Calu3 (cell line): ENCODE measurements at places on chromosomes 7 and 10.

- no peak for DNase-seq
These were observed 1.8 kb downstream of the SLC12A9 start for GRCh38 chr7:100854146-100854895.

DNA sequence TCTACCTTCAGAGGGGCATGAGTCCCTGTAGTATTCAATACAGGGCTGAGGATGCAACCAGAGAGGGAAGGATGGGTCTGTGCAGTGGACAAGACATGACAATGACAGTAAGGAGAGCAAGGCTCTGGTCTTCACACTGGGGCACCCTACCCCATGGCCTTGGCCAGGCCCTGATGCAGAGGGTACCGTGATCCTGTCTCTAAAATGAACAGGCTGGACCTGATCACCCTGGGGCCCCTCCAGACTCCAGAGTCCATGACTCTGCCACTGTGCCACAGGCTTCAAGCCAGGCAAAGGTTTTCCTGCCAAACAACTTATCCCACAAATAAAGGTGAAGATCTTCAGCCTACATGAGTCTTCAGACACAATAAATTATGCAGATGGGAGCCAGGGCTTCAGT, 4.9 kb downstream of the MAT1A start:
- no peak for DNase-seq

GRCh38 chr10:10685566-10685965, 332.1 kb upstream of the CELF2 start:
- DNase-seq, result no peak

- DNase-seq, result no peak
These were observed 280.9 kb upstream of the AKR1E2 start for GRCh38 chr10:4545062-4545461.

DNA sequence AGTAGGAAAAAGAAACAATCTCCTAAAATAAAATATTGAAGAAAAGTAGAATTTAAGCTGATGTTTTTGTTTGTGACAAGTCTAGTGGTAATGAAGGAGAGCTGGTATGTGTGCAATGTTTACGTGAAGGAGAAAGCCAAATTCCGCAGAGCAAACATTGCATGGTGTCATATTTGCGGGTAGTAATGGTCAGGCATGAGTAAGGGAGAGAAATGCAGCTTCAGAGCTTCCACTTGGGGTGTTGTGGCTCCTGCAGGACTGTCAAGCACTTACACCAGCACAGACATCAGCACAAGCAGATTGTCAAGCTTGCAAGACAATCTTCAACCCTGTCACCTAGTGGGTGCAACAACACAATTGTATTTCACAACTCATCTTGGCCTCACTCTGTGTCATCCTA, 136.5 kb upstream of the ETV1 start:
- no peak for DNase-seq

DNA sequence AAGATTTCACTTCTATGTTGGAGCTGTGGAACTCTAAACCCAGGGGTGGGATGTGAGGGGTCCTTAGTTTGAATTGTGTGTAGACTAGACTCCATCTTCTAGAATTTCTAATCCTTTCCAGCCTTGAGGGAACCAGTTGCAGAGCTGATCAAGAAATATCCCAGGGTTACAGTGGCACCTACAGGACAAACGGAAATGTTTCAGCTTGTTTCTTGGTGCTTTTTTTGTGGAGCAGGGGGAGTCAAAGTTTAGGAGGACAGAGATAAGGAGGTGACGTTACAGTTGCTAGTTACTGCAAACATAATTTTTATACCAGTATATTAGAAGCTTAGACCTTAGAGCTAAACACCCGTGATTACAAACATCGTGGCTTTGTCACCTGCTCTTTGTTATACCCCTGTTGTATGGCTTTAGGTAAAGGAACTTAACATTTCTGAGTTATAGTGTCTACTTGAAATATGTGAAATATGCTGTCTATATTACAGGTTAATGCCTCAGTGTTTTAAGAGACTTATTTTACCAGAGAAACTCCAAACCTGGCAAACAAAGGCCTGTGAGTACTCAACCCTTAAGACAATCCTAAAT, 84.5 kb upstream of the DYNC1I1 start:
- DNase-seq, result peak; percentile 35

GRCh38 chr10:110852947-110853346, 18.8 kb upstream of the PDCD4 start:
- no peak for DNase-seq

DNA sequence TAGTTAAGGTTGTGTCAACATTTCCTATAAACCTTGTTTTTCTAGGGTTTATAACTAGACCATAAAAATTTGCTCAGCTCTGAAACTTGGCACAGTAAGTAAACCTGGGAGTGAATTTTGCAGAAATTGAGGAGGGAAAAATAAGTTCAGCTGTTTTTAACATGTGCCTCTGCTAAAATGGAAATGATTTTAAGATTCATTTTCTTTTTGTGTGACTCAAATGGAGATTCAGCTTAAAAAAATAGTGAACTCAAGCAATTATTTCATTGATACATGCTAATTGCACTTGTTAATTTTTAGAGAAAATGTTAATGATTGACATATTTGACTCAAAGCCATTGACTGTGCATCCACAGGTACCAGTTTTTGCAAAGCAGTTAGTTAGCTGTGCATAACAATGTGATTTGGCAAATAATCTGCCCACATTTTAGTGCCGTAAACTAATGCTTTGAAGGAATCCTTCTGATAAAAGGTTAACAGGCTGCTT, 68.5 kb upstream of the ZNF438 start:
- DNase-seq, result no peak

DNA sequence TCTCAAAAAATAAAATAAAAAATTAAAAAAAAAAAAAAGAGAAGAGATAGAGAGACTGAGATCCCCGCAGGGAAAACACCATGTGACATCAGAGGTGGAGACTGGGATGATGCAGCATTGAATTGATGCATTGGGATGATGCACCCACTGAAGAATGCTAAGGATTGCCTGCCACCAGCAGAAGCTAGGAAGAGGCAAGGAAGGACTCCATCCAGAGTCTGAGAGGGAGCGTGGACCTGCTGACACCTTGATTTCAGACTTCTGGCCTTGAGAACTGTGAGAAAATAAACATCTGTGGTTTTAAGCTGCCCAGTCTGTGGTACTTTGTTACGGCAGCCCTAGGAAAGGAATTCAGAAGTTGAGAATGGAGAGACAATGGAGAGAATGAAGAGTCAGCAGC, 89.8 kb upstream of the PRPS1L1 start:
- DNase-seq, result no peak

- DNase-seq, result no peak
These were observed 7.6 kb upstream of the TMEM236 start for GRCh38 chr10:17744341-17744861.

DNA sequence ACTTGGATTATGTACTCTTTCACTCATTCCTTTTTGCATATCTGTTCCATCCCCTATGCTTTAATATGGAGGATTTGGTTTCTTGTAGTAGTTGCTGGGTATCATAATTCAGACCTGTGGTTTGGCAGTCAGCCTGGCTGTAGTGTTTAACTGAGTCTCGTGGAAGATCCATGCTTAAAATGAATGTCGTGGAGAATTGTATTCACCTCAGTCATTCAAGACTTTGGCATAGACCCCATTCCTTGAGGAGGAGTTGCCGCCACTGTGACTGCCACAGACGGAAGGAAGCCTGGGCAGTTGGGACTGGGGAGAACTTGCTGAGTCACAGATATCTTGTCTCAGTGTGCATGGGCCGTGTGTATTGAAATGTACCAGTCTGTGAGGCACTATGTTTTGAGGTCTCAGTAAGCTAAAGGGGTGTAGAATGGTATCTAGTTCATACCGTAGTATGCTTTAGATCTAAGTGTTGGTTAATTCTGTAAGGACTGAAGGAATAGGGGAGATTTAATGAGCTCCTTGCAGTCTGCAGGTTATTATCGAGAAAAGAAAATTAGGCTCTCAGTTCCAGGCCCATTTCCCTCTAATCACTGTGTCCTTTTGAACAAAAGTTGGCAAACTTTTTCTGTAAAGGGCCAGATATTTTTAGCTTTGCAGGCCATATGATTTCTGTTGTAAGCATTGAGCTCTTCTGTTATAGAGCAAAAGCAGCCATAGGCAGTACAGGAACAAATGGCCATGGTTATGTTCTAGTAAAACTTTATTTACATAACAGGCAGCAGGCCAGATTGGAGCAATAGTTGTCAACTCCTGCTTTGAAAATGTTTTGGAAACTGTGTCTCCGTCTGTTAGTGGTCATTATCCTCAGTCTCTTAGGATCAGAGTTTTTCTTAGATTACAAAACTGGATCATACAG, 76.8 kb downstream of the TPST1 start:
- no peak for DNase-seq

DNA sequence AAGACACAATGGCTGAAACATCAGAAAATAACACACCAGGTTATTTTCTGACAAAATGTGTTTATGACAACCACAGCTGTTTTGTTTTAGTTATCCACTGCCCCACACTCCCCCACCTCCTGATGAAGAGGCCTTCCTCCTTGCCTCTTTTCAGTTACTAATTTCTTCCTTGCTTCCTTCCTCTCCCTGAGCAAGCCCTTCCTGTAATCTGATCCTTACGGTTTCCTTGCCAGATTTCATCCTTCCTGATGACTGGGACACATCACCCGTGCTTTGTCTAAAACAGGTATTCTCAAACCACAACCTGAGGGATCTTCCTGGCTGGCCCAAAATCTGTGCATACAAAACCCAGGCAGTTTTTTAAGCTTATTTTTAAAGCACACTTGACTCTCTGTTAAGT, 39.4 kb downstream of the CHST15 start:
- DNase-seq, result no peak

GRCh38 chr10:104548090-104548489, 93.0 kb upstream of the SORCS3 start:
- no peak for DNase-seq

GRCh38 chr10:103457896-103458583, 660 bp downstream of the CALHM1 start:
- no peak for DNase-seq
